ENCODE measurements at places on chromosomes 2 and 18. TPM values are rescaled to one million over a fixed set of nuclear protein-coding genes. Genes with fewer than 3 reads are reported as not detected.

DNA sequence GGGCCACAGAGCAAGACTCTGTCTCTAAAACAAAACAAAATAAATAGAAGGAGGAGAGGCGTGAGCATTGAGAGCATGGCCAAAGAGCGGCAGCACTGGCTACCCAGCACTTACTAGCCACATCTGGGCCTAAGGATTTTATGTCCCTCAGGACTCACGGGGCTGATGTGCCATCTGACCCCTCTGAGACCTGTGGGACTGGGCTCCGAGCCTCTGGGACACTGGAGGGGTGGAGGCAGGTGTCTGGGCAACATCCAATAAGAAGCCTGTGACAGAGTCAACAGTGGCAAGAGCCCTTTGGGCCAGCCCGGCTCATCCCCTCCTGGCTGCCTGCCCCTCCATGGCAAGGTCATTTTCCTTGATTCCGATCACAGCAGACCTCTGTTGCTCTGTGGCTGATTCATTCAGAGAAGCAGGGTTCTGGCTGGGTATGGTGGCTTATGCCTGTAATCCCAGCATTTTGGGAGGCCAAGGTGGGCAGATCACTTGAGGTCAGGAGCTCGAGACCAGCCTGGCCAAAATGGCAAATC, 60.7 kb downstream of the RRM2 start:
- no peak for DNase-seq

- no peak for DNase-seq
Measured at GRCh38 chr2:46645681-46646162, 166.4 kb downstream of the TMEM247 start.

Gene B4GALT6
- polyA plus RNA-seq, result 16.1 TPM

Gene CD8A
- 0.30 TPM for polyA plus RNA-seq

Gene TGOLN2
- 110 TPM for polyA plus RNA-seq
